NCI-H1417 treated with DMSO at 0.1 percent for 48 hours (cell line): ENCODE measurements at places on chromosomes 12 and 14.

DNA sequence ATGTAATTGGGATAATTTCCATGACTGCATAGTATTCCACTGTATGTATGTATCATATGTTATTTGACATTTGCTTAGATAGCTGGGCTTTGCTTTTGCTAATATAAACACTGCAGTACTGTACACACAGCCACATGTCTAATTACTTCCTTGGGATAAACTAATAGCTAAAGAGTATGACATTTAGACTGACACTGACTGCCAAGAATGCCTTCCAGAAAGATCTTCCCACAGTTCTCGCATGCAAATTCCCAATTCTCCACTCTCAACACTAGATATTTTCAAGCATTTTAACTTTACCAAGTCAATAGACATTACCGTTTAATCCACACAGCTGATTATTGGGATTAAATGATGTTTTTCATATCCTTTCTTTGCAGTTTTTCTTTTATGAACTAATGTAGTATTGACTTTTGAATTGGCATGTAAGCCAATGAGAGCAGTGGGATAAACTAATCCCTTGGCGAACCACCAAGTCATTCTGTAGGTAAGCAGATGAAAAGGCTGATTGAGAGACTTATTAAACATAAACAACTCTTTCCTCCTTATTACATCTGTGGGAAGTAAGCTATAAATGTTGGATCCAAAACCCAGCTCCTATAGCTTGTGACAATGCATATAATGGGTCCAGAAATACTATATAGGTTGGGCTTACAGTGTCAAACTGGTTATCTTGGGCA lies 55.5 kb downstream of the STON2 start:
- DNase-seq = no peak

DNA sequence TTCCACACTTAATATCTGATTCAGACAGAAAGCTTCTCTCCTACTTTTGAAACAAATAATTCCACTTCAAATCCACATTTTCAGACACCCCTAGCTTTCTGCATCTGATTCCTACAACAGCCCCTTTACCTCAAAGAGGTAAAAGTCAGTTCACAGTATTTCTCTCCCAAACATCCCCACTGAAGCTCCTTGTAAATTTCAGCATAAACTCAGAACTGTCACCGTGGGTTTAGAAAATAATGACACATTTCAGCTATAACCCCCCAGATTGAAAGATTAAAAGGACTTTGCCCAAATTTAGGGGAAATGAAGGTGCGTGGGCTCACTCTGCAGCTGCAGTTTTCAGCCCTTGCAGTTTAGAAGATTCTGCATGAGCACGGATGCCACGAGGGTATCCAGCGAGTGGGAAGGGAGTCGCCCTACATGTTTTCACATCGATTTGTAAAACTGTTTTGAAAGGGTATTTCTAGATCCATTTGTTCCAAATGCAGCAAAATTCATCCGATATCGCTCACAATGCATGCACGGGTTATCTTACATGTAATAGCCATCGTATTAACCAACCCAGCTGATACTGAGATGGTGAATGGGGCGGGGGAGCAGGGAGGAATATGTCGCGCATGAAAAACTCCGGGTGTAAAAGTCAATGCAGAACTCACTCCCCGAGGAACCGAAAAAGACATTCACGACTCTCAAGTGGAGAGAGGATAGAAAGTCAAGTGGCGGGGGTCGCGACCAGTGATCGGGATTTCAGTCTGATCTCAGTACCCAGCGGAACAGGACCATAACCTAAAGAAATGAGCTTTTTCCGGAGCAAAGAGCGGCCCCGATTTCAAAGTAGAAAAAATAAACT lies 5.0 kb upstream of the CCND2 start:
- no peak for DNase-seq

- no peak for DNase-seq
Measured at GRCh38 chr12:64943686-64944085, 119.2 kb downstream of the TBC1D30 start.

DNA sequence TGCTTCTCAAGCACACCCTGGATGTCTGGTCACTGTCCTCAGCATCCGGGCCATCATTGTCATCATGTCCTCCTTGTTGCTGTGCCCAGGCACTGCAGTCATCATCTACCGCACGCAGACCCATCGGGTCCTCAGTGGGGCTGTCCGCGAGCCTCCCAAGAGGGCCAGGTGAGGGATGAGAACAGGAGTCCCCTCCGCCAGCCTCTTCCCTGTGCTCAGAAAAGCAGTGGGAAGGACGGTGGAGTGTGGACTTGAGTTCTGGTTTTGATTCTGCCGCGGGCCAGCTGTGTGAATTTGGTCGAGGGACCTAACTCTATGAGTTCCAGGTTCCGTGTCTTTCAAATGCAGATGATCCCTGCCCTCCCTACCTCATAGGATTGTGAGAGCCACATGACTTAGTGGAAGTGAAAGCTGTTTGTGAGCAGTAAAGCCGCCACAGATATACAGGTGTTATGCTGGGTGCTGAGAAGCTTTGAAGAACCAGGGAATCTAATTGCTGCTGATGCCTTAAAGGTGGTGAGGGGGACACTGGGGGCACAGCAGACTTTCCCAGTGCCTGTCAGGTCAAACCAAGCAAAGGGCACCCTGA lies 122.9 kb upstream of the RAP1B start:
- DNase-seq = no peak

- DNase-seq = no peak
Measured at GRCh38 chr12:32517966-32518365, 118.6 kb downstream of the FGD4 start.

DNA sequence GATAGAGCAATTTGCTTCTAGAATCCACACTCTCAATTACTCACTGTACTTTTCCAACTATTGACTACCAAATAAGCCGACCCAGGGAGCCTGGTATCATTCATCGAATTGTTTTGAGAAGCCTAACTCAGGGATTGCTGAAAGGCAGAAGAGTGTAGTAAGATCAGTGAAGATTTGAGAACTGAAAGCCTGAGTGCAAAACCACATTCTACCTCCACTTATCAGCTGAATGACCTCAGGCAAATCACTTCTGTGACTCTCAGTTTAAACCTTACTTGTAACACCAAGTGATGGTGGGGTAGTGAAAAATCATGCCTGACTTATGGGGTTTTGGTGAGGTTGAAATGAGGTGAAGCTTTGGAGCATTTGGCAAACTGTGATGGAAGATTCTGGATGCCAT lies 126.1 kb upstream of the MAX start:
- no peak for DNase-seq

DNA sequence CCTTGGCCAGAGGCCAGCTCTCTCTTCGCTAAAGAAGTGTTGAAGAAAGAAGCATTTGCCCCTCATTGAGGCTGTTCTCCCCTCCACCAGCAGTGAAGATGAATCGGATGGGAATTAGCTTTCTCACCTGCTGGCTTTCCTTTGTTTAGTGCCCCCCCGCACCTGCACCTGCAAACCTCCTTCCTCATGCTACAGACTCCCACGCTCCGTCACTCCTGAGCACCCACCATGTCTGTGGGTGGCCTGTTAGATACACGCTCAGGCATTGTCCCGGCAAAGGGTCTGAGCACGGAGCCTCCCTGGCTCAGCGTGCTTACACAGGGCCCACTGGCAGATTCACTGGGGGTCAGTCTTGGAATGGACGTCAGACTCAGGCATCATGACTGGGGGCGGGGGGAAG lies 121.6 kb downstream of the GLT1D1 start:
- DNase-seq = no peak

GRCh38 chr14:69002069-69002468 lies 23.0 kb upstream of the ACTN1 start:
- no peak for DNase-seq
